ENCODE measurements at places on chromosomes 2 and 18.
A peak's percentile ranks its signal among the peaks of the same experiment; 100 is the strongest.

- no peak for DNase-seq
Observed at GRCh38 chr2:98801286-98801685, 70.4 kb upstream of the MGAT4A start.

- no peak for DNase-seq
Observed at GRCh38 chr2:155842103-155842502, 490.4 kb downstream of the NR4A2 start.

- DNase-seq, result peak; percentile 20
Observed at GRCh38 chr2:238370823-238371372, 50.6 kb downstream of the TRAF3IP1 start.

DNA sequence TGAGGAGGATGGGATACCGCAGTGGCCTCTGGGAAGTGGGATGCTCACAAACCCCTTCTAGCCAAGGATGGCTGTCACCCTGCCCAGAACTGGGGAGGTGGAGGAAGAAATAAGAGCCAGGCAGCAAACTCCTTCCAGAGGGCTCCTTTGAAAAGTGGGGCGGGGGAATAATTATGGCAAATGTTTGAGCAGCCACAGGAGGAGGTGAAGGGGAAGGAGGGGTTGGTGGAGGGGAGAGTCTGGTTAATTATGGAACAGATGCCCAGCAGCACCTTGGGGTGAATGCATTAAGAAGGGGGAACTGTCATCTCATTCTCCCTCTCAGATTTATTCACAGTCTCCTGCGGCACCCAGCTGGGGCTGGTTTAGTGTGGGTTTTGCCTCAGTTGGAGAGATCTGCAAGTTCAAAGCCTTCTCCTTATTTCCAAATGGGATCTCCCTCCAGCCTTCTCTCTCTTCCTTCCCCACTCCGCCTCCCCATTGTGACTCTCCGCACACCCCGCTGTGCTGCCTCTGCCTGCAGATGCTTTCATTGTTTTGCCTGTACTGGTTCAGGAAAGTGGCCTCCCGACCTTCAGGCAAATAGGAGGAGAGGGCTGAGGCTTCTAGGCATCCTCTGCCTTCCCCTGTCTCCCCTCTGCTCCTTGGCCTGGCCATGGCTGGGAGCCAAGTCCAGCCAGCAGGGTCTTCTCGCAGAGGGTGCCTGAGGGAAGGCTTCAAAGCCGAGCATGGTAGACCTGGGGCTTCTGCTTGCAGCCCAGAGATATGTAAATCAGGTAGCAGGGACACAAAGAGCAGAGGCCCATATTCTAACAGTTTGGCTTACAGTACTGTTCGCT, 457.2 kb upstream of the MEX3C start:
- DNase-seq, result no peak

DNA sequence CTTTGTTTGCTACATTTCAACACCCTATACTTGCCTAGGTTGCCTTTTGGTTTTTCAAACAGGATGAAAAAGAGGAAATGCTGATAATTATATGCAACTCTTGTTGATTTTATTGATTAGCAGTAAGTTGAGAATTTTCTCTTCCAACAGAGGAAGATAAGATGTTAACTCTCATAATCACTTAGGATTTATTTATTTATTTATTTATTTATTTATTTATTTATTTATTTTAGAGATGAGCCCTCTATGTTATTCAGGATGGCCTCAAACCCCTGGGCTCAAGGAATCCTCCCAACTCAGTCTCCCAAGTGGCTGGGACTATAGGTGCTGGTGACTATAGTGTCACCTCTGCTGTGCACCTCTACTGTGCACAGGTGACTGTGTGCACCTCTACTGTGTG, 111.4 kb upstream of the GLS start:
- no peak for DNase-seq

GRCh38 chr18:5294113-5294456, 1.4 kb downstream of the ZBTB14 start:
- DNase-seq, result no peak

DNA sequence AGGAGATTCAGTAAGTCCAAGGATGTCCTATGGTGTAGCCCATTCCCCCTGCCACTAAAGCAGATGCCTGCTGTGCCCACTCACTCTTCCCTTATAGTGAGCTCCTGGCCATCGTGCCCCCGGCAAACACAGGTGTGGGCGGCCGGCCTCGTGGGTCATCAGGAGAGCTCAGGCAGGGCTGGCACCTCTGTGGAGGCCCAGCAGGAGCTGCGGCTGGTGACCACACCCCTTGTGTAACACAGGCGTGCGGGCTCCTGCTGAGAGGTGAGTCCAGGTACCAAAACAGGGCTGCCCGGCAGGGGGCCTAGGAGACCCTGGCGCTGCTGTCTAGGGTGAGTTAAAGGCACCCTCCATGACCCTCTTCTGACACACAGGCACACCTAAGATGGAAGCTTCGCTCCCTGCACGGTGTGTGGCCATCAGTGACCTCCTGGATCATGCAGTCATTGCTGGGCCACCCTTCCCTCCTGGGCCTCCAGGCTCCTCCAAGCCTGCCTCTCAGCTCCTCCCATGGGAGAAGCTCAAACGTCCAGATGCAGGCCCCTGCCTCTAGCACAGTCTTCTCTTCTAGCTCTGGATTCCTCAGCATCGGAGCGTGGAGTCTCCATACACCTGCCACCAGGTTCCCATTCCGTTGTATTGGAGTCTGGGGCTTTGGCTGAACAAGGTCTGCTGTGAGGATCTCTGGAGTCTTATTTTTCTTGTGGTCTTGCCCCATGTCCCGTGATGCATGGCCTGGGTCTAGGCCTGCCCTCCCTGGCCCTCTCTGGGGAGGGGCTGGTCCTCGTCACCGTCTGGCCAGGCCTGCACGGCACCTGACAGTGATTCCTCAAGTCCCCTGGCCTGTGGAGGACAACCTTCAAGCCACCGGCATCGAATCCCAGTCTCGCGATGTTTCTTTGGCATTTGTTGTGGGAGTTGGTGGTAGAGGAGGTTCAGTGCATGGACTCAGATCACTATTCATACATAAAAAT, 246.9 kb downstream of the ACKR3 start:
- no peak for DNase-seq

DNA sequence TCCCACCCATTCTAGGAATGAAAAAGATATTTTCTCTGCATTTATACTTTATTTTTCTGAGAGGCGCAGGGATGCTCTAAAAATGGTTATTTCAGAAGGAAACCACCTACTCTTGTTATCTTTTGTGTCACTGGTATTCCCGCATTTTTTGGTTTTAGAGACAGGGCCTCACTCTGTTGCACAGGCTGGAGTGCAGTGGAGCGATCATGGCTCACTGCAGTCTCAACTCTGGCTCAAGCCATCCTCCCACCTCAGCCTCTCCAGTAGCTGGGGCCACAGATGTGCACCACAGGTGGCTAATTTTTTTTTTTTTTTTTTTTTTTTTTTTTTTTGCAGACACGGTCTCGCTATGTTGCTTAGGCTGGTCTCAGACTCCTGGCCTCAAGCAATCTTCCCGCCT, 135.9 kb downstream of the NCK2 start:
- no peak for DNase-seq

- DNase-seq, result no peak
Observed at GRCh38 chr2:135255208-135255607, 203.1 kb downstream of the RAB3GAP1 start.

- DNase-seq, result no peak
Observed at GRCh38 chr2:144681389-144681788, 161.5 kb upstream of the ZEB2 start.

DNA sequence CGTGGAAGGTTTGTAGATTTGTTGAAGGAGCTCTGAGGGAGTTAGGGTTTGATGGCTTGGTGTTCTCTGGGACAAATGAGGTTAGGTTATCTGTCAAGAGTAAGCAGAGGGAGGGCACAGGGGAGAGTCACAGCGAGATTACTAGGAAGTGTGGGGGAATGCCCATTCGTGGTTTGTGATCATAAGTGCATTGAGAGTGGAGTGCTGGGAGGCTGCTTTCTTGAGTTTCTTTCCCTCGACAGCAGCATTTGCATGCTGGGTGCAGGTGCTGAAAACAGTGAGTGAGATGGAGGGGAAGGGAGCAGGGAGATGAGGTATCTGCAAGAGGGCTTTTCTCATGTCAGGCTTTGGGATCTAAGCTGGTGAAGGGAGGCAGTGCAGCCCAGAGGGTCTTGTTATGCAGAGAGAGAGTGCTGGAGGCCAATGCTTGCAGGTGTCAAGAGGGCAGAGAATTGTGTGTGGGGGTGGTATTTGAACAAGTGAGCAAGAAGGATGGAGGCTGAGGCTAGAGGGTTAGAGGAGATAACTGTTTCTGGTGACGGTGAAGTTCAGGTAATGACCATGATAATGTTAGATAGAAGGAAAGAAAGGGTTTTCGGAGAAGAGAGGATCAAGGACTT, 8.8 kb downstream of the RALB start:
- DNase-seq, result no peak

GRCh38 chr2:136164280-136164776, 46.4 kb upstream of the CXCR4 start:
- no peak for DNase-seq
